Activated CD4-positive, alpha-beta T cell treated with anti-CD3 and anti-CD28 coated beads, Interleukin-2, amount 10 ng/mL, durations not matched to agents 7 days and 5 days (primary cell): ENCODE measurements at places on chromosomes 6 and 20.

- DNase-seq: no peak
These were observed 34.9 kb upstream of the REV3L start for GRCh38 chr6:111517965-111518364.

DNA sequence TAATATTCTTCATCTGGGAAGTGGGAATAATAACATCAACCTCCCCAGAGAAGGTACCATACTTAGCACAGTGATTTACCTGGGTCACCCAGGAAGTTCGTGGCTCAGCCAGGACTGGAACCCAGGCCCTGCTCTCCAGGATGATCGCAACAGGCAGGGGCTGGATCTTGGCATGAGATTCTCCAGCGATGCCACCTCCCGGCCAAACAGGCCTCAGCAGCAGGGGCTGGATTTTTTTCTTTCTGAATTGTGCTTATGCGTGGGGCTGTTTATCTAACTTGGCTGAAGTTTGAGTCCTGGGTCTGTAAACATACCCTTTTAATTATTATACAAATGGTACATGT lies 129.5 kb upstream of the PTPN1 start:
- no peak for DNase-seq

GRCh38 chr6:34305982-34306708 lies 57.3 kb upstream of the SMIM29 start:
- DNase-seq: no peak

DNA sequence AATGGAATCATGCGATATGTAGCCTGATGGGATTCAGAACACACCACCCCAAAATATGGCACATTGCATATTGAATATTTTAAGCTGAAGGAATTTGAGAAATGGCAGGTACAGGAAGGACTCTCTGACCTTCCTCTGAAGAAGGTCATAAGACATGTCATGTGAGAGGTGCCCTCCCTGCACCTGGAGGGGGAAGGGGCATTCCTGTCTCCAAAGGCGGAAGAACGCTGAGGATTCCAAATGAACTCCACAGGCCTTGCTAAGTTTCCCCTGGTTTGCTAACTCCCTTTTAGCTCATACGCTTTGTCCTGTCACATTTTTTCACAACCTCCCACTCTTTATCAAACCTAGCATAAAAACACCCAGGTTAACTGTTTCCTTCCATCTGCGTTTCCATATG lies 347.8 kb downstream of the CDKAL1 start:
- no peak for DNase-seq

DNA sequence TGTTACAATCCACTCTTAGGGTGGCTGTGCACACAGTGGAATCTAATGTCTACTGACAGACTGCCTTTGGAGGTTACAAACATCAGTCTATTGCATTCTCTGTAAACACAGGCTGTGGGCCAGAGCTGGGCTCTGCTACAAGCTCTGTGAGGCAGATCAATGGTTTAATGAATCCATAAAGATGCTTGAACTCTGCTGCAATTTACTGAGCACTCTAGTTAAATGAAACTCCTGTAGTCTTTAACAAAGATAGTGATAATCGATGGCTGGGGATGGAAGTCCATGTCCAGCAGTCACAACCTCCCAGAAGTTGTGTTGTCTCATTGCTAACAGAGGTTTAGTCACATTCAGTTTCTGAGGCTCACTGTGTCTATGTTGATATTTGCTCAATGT lies 50.5 kb downstream of the SOBP start:
- no peak for DNase-seq

GRCh38 chr20:25081065-25081729 lies 744 bp downstream of the VSX1 start:
- DNase-seq: peak; percentile 47

DNA sequence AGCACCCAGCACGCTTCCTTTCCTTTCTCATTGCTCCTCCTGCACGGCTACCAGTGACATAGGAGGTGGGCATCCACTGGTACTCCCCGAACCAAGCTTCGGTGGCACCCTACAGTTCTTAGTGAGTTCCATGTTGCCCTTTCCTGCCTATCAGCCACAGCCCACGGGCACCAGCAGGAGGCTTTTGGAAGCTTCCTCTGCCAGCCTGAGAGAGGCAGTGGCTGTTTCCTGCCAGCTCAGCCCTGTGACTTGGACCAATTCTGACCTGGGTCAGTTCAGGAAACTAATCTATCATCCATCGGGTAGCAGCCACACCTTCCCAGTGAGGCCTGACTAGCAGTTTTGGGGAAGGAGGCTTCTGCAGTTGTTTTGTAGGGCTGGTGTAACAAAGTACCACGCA lies 176.4 kb upstream of the UST start:
- no peak for DNase-seq

DNA sequence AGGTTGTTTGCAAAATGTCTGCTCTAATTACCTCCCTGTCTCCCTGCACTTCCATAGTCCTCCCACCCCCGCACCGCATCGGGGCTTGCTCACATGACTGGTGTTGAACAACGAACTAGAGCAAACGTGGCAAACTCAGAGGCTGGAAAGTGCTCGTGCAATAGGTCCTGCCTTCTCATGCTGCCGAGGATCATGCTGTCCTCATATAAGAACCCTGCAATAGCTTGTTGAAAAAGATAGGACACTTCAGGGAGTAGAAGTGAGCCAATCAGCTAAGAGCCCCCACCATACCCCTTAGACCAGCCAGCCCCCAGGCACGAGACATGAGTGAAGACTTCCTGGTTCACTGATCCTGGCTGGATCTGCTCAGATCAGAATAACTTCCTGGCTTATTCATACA lies 219.2 kb downstream of the C6orf118 start:
- no peak for DNase-seq

DNA sequence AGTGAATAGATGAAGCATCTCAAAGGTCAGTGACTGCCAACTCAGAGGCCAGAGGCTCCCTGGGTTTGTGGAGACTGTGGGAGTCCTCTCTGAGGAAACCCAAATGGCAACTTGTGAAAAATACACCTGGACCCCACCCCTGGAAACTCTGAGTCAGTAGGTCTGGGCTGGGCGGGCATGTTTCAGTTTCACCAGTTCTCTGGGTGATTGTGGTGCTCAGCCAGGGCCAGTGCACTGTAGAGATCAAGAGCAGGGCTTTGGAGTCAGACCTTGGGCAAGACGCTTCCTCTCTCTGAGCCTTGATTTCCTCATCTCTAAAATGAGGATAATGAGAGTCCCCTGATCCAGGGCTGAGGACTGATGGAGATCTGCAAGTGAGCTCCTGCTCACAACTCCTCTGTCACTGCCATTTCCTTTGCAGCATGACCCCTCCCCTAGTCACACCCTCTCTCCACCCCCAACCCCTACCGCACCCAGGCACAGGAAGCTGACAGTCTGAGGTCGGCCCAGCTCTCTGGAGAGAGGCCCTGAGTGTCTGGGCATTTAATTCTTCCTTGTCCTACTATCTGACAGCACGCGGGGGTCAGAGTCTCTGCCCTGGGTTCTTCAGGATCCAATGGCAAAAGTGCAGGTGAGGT lies 5.1 kb downstream of the DEF6 start:
- DNase-seq: peak; percentile 93

DNA sequence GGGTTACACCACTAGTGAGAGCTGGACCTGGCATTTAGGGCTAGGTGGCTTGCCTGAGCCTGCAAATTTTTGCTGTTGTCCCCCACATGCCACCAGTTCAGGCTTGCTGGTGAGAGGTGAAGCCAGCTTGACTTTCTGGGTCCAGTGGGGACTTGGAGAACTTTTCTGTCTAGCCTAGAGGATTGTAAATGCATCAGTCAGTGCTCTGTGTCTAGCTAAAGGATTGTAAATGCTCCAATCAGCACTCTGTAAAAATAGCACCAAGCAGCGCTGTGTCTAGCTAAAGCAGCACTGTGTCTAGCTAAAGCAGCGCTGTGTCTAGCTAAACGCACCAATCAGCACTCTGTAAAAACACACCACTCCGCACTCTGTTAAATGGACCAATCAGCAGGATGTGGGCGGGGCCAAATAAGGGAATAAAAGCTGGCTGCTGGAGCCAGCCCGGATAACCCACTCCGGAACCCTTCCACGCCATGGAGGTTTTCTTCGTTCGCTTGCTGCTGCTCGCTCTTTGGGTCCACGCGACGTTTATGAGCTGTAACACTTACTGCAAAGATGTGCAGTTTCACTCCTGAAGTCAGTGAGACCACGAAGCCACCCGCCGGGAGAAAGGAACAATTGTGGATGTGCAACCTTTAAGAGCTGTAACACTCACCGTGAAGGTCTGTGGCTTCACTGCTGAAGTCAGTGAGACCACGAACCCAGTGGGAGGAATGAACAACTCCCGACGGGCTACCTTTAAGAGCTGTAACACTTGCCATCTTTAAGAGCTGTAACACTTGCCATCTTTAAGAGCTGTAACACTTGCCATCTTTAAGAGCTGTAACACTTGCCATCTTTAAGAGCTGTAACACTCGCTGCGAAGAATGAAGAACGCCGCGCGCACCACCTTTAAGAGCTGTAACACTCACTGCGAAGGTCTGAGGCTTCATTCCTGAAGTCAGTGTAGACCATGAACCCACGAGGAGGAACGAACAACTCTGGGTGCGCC lies 27.3 kb downstream of the GMPR start:
- no peak for DNase-seq

GRCh38 chr6:39778581-39779255 lies 13.5 kb upstream of the DAAM2 start:
- DNase-seq: no peak

GRCh38 chr6:26065952-26066380 lies 21.3 kb upstream of the HFE start:
- peak; percentile 76 for DNase-seq

DNA sequence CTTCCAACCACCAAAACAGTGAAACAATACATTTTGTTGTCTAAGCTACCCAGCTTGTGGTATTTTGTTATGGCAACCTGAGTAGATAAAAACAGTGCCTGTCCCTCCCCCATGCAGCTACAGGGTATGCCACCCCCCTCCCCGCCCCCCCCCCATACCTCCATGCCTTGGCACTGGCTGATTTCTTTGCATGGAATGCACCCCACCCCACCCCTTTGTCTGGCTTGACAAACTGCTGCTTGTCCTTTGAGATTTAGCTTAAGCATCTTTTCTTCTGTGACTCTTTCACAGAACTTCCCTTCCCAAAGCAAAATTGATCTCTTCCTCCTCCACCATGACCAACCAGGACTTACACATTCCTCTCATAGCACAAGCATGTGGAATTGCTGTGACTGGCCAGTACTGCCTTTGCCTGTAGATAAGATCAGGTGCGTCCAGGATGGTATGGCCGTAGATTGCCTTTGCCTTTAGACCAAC lies 64.6 kb upstream of the ADGRF1 start:
- no peak for DNase-seq

- DNase-seq: no peak
These were observed 23.1 kb downstream of the SERPINB1 start for GRCh38 chr6:2818593-2818992.

DNA sequence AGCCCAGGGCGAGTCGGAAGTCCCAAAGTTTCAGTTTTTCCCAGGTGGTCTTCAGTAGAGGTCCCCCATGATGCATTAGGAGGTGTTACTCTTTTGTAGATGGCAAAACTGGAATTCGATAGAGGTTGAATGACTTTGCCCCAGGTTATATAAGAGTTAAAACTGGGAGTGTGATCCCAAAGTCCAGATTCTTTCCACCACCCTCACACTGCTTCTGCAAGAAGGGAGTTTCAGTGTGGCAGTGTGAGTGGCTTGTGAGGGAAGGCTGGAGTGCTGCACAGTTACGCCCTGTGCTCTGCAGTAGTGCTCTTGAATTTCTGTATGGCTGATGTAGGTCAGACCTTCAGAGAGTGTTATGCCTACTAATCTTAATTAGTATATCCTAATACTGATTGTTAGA lies 29.8 kb downstream of the NDUFAF5 start:
- DNase-seq: no peak

GRCh38 chr6:44795326-44795725 lies 407.8 kb downstream of the CDC5L start:
- no peak for DNase-seq

- no peak for DNase-seq
These were observed 1198.4 kb upstream of the CITED2 start for GRCh38 chr6:140572867-140573266.

GRCh38 chr6:36920049-36920448 lies 34.3 kb downstream of the C6orf89 start:
- DNase-seq: no peak

DNA sequence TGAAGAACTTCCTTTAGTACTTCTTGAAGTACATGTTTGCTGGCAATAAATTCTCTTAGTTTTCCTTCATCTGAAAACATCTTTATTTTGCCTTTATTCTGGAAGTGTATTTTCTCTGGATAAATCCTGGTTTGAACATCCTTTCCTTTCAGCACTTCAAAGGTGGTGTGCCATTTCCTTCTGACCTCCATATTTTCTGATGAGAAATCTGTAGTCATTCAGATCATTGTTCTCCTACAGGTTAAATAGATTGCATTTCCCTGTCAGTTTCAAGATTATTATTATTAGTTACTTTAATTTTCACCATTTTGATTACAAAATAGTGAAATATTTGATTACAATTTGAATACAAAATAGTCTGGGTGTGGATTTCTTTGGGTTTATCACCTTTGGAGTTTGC lies 134.5 kb downstream of the CDH26 start:
- no peak for DNase-seq

- no peak for DNase-seq
These were observed 1339.4 kb downstream of the GRIK2 start for GRCh38 chr6:102732898-102733297.

GRCh38 chr6:163496205-163496604 lies 81.7 kb downstream of the QKI start:
- no peak for DNase-seq

- no peak for DNase-seq
These were observed 27.4 kb downstream of the ASXL1 start for GRCh38 chr20:32385541-32385940.

- no peak for DNase-seq
These were observed 44.1 kb downstream of the SAMD3 start for GRCh38 chr6:130178692-130179091.

GRCh38 chr6:26571592-26572296 lies 25.0 kb upstream of the ABT1 start:
- DNase-seq: peak; percentile 30

- DNase-seq: no peak
These were observed 1.9 kb upstream of the ELMO2 start for GRCh38 chr20:46408281-46408731.

- DNase-seq: no peak
These were observed 1027.6 kb downstream of the EYS start for GRCh38 chr6:64679416-64679815.

DNA sequence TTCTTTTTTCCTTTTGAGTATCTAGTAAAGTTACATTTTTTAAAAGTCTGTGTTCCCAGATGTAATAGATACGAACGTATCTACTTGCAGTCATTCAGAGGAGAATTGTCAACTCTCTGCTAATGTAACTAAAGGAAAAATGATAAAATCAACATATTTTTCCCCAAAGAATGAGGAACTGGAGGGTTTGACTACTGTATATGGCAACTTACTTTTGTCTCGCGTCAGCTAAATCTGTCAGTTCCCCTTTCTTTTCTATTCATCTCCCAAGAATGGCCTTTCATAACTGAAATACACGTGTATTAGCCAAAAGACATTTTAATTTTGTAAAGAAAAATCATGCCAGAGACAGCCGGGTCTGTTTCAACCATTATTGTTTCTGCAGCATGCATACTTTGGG lies 5.4 kb downstream of the EYA2 start:
- no peak for DNase-seq

- no peak for DNase-seq
These were observed 149.3 kb upstream of the AFDN start for GRCh38 chr6:167677422-167677789.
